ENCODE measurements at places on chromosomes 1 and 21.

- no peak for DNase-seq
Observed at GRCh38 chr1:116006486-116006964, 30.2 kb downstream of the SLC22A15 start.

GRCh38 chr1:160162931-160163330 is 11.5 kb downstream of the ATP1A4 start:
- DNase-seq: no peak

DNA sequence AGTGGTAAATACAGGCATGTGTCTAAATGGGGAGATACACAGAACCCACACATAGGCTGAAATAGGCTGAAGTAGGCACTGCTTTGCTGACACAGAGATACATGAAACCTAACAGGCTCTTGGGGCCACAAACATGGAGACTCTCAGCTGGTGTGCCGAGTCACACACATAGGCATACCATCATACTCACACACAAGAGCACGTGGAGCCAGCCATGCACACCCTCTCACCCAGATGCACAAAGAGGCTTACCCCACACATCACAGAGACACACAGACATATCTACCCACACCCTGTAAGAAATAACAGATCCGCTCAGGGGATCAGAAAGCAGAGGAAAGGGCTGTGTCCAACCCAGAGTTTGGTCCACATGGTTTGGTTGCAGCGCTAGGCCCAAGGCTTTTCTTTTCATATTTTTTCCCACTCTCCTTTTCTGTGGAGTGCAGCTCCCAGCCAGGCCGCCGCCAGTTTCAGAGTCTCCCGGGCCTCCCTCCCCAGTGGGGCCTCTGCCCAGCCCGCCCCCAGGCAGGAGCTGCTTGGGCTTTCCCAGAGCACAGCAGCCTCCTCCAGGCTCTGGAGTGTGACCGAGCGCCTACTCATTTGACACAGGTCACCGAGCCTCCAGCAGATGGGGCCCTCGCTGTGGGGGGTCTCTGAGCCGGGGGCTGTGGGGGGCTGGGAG is 3.9 kb upstream of the POU3F1 start:
- DNase-seq: no peak

- no peak for DNase-seq
Observed at GRCh38 chr1:85484716-85485115, 19.8 kb upstream of the DDAH1 start.

All from CD4-positive, alpha-beta T cell treated with Interleukin-15 for 1 hour (primary cell).